ENCODE measurements at places on chromosomes 12 and 14.

GRCh38 chr12:12447236-12447635, 90.4 kb downstream of the BORCS5 start:
- DNase-seq, result no peak

DNA sequence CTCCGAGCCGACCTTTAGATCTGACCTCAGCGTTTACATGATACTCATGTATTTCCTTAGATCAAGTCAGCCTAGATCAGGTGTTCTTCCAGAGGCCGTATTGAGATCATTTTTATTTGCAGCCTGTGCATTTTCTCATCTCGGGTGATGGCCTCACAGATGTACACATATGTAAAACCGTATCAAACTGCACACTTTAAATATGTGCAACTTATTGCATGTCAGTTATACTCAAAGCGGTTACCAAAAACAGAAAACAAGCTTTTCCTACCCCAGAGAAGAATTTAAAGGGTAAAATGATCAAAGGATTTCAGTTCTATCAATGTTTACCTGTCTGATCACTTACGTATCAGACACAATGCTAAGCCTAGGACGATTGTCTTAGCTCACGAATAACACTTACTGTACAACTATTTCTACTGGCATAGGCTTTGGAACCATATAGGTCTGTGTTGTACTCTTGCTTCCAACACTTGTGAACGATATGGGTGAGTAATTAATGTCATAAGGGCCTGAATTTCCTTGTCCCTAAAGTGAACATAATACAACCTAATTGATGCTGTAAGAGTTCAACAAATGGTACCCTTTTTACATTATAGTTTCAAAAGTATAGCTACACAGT, 628 bp upstream of the LLPH start:
- DNase-seq, result no peak

GRCh38 chr12:113359133-113359938, 949 bp downstream of the PLBD2 start:
- DNase-seq, result peak; percentile 67

GRCh38 chr14:32491416-32492016, 162.4 kb downstream of the AKAP6 start:
- DNase-seq, result peak; percentile 71

DNA sequence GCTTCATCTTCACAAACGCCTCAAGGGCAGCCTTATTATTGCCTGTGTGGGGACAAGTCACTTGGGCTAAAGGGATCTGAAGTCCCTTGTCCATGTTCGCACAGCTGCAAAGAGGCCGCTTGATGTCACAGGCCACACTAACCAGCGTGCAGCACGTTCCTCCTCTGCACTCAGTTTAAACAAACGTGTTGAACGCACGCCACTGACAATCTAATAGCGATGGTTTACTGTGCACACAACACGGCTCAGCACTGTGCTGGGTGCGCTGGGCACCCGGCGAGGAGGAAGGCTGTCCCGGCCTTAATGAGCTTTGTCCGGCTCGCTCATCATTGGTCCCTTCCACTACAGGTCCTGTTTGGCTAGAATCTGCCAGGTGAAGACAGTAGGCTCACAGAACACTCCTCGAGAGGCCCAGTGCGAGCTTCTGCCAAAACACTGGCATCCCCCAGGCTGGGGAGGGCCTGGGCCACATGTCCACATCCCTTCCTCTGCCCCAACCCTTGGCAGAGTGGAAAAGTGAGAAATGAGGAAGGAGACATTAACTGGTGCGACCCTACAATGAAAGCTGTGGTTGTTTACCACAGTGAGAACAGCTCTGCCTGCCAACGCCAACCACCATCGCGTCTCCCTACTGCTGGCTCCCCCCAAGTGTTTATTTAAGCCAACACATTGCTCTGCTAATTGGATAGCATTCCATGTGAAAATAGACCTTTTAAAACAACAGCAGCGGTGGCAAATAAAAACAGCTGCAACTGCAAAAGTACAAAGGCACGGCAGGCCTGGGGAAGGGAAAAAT, 113.2 kb downstream of the RBM19 start:
- DNase-seq, result no peak

DNA sequence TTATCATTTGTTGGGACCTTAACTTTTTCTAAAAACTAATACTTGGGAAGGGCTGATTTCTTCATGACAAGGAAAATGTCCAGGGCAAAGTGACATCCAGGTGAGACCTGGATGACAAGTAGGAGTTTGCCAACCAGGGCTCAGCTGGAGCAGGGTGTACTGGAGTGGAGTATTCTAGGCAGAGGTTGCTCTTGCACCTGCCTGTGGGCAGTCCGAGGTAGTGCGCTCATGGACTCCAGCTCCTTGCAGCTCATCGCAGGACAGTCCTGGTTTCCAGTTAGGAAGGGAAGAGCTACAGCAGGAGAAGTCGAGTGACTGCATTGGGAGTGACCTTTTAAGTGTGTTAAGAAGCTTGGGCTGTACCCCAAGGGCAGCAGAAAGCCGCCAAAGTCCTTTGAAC, 175.9 kb downstream of the PELI2 start:
- DNase-seq, result no peak

- no peak for DNase-seq
Observed at GRCh38 chr12:32454075-32454474, 54.7 kb downstream of the FGD4 start.

DNA sequence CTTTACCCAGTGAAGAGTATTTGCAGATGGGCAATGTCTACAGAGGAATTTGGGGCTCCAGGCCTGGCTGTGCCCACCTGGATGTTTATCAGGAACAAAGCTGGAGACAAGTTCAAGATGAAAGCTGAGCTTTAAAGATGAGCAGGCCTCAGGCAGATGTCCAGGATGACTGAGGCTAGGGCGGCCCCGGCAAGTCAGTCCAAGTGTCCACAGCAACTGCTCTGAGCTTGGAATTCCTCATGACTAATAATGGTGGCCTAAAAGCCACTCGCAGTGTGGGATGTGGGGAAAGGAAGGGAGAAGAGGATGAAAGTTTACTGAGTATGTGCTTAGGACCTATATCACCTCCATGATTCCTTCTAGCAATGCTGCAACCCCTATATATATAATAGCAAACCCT, 128.2 kb upstream of the NOS1 start:
- DNase-seq, result no peak

GRCh38 chr14:73721101-73721821, 7.1 kb upstream of the PNMA1 start:
- DNase-seq, result no peak

DNA sequence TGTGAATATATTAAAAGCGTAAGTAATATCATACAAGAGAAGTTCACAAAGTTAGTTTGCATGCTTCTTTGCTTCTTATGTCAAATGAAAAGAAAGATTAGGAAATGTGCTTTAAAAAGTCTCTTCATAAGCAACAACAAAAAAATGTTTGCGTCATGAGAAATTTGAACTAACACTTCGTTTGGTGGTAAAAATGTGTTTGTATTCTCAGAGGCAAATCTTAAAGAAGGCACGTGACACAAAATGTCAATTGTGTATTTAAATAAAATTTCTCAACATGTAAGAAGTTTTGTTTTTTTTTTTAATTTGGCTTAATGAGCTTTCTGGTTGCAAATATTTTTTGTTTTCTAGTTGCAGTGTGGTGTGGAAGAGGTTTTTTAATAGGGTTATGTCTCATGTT, 93.8 kb downstream of the TMTC2 start:
- no peak for DNase-seq

DNA sequence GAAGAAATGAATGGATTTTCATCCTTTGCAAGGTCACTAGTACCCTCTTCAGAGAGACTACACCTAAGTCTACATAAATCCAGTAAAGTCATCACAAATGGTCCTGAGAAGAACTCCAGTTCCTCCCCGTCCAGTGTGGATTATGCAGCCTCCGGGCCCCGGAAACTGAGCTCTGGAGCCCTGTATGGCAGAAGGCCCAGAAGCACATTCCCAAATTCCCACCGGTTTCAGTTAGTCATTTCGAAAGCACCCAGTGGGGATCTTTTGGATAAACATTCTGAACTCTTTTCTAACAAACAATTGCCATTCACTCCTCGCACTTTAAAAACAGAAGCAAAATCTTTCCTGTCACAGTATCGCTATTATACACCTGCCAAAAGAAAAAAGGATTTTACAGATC, 40.8 kb downstream of the SPATA7 start:
- no peak for DNase-seq

- no peak for DNase-seq
Observed at GRCh38 chr12:109677279-109677691, 36.3 kb upstream of the FAM222A start.

- peak; percentile 18 for DNase-seq
Observed at GRCh38 chr12:53327435-53328042, 6.1 kb upstream of the AAAS start.

DNA sequence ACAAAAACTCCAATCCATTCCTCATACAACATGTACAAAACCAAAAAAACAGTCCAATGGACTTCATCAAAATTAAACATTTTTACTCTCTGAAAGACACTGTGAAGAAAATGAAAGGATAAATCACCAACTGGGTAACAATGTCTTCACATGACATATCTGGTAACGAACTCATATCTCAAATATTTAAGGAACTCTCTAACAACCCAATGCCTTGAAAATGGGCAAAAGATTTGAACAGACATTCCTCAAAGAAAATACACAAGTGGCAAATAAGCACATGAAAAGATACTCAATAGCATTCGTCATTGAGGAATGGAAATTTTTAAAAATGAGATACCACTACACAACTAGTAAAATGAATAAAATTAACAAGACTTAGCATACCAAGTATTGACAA, 198.7 kb upstream of the RASSF8 start:
- DNase-seq, result no peak

- DNase-seq, result no peak
Observed at GRCh38 chr14:25484906-25485305, 435.0 kb upstream of the STXBP6 start.

DNA sequence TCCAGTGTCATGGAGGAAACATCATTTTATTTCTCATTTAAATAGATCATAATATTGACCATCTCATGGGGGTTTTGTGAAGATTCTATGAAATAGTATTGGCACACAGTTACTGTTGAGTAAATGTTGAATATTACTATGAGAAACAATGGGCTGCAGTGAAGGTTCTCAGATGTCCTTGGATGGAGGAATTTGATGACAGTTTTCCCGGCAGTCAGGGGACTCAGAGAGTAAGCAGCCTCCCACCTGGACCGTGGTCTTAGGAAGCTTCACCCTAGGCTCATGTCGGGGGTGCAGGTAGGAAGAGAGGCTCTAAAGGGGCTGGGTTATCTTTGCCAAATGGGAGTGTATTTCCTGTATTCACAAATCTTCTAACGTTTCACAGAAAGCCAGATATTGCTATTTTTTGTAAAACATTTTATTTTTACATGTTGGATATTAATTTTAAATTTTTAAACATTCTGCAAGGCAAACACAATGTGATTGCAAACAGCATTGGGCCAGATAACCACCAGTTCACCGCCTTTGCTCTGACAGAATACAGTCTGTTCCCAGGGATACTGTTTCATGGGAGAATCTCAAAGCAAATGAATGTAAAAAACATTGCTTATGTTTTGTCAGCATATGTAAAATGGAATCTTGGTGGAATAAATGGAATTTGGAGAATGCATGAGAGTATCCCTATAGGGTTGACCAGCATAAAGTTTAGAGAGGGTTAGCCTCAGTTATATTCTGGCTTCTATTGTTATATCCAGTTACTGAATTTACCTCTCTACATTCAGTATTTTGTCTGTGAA, 380.8 kb upstream of the TMEM132C start:
- DNase-seq, result no peak

DNA sequence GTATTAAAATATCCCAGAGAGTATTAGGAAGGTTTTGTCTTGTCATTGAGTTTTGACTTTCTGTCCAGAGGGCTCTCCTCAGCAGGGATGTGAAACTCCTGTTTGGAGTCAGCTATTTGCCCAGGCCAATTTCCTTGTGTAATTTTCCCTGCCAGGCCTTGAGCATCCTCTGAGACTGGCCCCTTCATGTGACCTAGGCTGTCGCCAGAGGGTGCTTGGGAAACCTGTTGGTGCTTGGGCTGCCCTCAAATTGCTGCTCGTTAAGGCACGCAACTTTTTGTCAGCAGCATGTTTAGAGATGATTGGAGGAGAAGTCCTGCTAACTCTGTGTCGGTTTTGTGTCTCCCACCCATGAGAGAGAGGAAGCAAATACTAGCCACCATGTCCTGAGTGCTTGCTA, 39.1 kb downstream of the IQSEC3 start:
- DNase-seq, result no peak

DNA sequence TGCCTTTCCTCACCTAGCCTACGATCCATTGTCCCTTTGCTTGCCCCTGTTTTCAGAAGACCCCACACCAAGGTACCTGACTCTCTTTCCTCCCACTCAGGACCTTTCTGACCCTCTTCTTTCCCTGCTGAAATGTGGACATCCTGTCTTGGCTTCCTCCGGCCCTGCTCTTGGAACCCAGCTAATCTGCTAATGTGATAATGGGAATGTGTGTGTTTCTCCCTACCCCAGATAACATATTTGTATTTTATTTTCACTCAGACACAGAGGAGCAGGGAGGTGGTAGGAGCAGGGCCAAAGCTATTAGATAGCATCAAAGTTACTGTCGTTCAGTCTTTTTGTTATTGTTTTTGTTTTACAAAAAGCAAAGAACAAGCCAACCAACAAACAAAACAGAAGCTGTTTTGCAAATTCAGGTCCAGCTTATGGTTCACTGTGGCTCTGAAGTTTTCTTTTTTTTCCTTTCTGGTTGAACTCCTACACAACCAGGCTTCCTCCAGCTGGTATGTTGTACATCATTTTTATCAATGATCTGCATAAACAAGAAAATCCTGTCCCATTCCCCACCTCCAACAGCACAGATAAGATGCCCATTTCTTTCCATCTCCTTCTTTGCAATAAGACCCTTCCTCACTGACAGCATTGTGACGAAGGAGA, 137.3 kb downstream of the C12orf75 start:
- DNase-seq, result no peak

DNA sequence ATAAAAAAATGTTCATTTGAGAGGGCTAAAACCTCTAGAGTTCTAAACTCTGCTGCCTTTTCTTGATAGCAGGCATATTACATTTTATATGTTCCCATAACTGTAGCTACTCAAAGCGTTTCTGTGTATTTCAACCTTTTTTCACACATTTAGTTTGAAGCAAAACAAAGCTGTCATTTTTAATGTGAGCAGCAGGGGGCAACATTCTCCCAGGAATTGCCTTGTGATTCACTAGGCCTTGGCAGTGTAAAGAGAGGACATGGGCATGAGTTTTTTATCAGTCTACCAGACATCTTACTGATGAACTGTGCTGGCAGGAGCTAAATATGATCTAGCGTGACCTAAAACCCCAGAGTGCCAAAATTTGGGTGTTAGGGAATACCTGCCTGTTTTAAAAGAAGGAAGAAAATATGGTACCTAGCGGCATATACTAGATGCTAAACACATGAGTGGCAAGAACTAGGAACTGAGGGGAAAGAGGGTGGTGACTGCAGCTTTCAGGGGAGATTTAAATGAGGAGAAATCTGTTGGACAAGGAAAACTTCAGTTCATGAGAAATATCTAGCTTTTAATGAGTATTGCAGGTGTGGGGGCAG, 65.3 kb downstream of the IFT43 start:
- DNase-seq, result peak; percentile 78

Data from inflammatory macrophage (primary cell).